Cerebellar nuclear complex (tissue), 1 donor: ENCODE measurements at places on chromosomes 16 and 17.
A peak's percentile ranks its signal among the peaks of the same experiment; 100 is the strongest.

- DNase-seq = no peak
Observed at GRCh38 chr17:44767493-44767892, 8.7 kb downstream of the ADAM11 start.

GRCh38 chr17:31561469-31562375, 170.2 kb downstream of the RAB11FIP4 start:
- no peak for DNase-seq

DNA sequence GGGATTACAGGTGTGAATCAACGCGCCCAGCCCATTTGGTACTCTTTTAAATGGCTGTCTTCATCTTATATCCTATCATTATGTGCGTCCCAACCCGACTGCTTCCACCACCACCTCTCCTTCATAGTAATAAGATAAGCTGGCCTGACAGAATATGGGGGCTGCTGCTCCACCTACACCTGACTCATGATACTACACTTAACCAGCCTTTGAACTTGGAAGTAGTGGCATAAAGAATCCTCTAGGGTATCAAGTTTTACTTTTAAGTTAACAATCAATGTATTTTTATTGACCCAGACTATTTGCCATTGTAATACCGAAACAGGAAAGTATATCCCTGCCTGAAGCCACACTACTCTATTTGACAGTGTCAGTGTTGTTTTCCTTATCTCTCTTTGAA, 18.8 kb downstream of the PDZD9 start:
- no peak for DNase-seq

DNA sequence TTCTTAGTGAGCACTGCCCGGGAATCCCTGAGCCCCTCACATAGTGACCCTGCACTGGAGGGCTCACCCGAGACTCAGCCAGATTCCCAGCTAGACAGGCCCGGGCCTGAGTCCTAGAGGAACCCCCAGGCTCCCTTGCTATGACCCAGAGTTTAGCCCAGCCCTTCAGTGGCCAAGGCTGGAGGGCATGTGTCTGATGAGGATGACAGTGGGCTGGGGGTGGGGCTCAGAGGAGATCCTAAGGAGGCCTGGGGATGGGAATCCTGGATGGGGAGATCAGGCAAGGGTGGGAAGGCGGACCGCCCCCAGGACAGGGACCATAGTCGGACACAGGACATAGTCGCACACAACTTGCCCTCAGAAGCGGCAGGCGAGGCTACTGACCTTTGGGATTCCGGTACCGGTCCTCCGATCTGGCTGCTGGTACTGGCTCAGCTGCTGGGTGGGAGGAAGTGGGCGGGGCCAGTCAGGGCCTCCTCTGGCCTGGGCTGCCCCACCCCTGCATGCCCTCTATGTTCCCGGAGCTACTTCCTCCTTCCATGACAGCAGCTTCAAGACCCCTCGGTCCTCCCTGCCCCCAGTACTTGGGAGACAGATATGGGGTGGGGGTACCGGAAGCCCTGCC, 1.1 kb downstream of the CD79B start:
- DNase-seq = no peak

- DNase-seq = no peak
Observed at GRCh38 chr17:15954222-15954621, 9.3 kb downstream of the ADORA2B start.

DNA sequence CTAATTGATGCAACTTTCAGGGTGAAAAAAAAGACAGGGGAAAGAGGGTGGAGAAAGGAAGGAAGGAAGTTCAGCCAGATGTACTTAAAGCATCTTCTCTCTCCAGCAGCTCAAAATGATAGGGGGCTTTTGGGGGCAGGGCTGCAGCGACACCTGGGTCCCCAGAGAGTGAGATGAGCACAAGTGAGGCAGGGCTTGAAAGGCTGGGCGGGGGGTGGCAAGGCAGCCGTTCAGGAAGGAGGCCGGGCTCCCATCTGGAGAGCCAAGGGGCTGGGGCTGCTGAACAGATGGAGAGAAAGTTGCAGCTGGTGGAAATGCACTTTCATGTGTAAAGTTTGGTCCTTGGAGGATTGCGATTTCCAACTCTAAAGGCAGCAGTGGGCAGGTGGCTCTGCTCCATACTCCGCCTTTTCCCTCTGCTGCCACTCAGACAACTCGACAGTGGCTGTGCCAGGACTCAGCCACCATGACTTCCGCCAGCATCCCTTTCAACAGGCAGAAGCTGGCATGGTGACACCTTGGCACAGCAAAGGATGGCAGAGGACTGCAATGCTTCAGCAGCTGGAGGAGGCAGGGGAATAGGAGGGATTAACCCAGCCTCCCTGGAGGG, 7.7 kb downstream of the SLC35B1 start:
- no peak for DNase-seq

DNA sequence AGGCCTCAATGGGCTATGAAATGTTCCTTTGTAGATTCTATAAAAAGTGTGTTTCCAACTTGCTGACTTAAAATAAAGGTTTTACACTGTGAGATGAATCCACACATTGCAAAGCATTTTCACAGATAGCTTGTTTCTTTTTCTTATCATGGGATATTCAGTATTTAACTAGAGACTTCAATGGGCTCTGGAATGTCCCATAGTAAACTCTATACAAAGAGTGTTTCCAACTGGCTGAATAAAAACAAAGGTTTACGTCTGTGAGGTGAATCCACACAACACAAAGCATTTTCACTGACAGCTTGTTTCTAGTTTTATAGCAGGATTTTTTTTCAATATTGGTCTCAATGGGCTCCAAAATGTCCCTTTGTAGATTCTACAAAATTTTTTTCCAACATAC, 550.1 kb downstream of the KCNJ18 start:
- no peak for DNase-seq

DNA sequence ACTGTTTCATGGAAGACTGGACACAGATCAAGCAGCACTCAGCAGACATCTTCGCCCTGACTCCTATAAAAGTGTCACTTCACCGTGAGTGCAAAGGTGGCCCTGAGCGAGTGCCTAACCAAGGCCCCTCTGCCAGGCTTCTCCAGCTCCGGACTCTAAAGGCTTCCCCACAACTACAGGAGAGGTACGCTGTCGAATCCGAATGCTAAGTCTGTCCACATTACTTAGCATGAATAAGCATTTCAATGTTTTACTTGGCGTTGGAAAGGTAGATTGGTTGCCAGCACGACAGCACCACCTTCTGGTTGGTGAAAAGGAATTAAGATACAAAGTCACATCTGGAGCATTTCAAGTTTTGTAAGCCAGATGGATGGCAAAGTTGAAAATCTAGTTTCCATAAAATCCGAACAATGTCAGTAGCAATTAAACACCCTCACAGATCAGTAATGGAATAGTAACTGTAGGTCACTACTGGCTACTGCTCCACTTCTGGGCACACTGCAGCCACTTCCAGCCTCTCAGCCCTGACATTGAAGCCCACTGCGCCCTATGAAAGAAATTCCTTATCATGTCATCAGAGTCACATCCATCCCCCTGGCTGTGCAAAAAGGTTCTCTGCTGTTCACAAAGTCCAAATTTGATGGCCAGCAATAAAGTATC, 100.9 kb downstream of the PARN start:
- peak; percentile 7 for DNase-seq

GRCh38 chr16:10972108-10972818, 27.9 kb downstream of the CLEC16A start:
- DNase-seq = no peak

- no peak for DNase-seq
Observed at GRCh38 chr17:44309472-44309871, 1.1 kb downstream of the RUNDC3A start.
